ENCODE measurements at places on chromosomes 3 and 15. TPM values are rescaled to one million over a fixed set of nuclear protein-coding genes. Genes with fewer than 3 reads are reported as not detected.

DNA sequence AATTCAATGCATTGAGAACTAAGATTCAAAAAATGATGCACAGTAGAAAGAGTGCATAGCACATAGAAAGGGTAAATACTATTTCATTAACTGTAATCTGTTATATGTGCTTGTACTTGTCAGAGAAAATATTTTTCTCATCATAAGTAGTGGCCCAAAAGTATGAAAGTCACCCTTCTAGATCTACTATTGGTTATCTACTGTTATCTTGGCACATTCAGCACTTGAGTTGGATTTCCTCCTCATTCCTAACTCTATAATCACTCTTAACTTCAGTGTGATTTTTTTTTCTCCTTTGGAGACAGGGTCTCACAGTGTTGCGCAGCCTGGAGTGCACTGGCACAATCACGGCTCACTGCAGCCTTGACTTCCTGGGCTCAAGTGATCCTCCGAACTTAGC, 194.4 kb downstream of the PCCB start:
- DNase-seq, result no peak

DNA sequence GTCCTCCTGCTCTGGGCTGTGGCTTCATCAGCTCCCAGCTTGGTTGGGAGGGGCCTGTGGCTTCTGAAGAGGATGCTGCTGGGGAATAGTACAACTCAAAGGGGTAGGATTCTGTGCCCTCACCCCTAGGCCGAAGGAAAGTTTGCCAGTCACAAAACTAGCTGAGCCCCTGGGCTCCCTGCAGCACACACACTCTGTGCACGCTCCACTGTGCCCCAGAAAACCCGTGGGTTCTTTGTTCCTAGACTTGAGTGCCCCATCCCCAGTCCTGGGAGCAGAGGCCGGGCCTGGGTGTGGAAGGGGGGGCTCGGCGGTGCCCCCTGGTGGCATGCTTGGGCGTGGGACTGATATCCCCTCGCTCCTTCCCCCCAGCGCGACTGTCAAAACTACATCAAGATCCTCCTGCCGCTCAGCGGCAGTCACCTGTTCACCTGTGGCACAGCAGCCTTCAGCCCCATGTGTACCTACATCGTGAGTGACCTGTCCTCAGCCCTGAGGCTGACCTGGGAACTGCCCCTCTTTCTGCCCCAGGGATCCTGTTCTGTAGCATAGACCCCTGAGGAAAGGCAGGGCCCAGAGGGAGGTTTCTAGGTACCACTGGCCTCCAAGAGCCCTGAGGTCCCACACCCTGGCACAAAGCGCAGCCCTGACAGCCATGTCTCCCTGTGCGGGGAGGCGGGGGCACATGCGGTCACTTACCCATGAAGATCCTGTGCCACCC, 14.2 kb downstream of the CIB1 start:
- DNase-seq, result no peak

GRCh38 chr3:56870436-56870835, 68.7 kb upstream of the ARHGEF3 start:
- DNase-seq, result peak; percentile 69

USP19 gene
- total RNA-seq, result 86.7 TPM

OR5K2 gene
- not detected for total RNA-seq

AHSG gene
- total RNA-seq, result not detected

SLC9A9 gene
- total RNA-seq, result not detected
